ENCODE measurements at places on chromosomes 4 and X. TPM values are rescaled to one million over a fixed set of nuclear protein-coding genes. Genes with fewer than 3 reads are reported as not detected.

The GPRIN3 gene
- total RNA-seq: 2.4 TPM

The NAT8L gene
- total RNA-seq: not detected

The SMIM31 gene
- total RNA-seq: 0.25 TPM

The HSPA4L gene
- 8.1 TPM for total RNA-seq

The FAM9B gene
- not detected for total RNA-seq

The UGT2B7 gene
- 0.08 TPM for total RNA-seq

DNA sequence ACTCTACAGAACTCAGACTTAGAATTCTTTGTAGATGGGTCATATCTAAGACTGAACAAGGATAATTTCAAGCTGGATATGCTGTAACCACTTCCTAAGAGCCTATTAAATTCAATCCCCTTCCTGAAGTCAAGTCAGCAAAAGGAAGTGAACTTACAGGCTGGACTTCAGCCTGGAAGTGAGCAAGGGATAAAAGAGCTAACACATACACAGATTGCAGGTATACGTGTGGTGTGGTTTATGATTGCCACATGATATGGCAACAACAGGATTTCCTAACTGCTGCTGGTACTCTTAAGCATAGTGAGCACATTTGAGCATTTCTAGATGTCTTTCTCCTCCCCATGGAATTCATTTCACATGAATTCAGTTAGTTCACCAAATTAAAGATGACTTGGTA, 38.2 kb upstream of the UXT start:
- DNase-seq: no peak

- no peak for DNase-seq
These were observed 54.2 kb downstream of the AFAP1 start for GRCh38 chr4:7885216-7886006.

GRCh38 chr4:35836596-35836995, 407.7 kb downstream of the ARAP2 start:
- DNase-seq: no peak

- peak; percentile 50 for DNase-seq
These were observed 167.5 kb downstream of the CDS1 start for GRCh38 chr4:84750260-84750959.

DNA sequence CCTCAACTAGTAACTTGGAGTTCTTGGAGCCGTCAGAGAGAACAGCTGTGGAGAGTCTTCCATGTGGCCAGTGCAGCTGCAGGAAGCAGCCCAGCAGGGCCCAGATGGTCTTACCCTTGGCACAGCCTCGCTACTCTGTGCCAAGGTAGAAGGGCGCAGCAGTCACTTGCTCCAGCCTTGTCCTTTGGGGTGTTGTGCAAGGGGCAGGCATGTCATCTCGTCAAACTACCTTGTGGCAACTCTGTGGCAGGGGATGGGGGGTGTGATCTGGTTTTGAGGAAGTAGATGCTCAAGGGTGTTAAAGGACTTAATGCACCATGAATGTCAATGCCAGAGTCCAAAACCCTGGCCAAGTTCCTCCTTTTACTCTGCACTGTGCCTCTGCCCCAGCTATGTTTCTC, 34.2 kb upstream of the TBC1D14 start:
- no peak for DNase-seq

DNA sequence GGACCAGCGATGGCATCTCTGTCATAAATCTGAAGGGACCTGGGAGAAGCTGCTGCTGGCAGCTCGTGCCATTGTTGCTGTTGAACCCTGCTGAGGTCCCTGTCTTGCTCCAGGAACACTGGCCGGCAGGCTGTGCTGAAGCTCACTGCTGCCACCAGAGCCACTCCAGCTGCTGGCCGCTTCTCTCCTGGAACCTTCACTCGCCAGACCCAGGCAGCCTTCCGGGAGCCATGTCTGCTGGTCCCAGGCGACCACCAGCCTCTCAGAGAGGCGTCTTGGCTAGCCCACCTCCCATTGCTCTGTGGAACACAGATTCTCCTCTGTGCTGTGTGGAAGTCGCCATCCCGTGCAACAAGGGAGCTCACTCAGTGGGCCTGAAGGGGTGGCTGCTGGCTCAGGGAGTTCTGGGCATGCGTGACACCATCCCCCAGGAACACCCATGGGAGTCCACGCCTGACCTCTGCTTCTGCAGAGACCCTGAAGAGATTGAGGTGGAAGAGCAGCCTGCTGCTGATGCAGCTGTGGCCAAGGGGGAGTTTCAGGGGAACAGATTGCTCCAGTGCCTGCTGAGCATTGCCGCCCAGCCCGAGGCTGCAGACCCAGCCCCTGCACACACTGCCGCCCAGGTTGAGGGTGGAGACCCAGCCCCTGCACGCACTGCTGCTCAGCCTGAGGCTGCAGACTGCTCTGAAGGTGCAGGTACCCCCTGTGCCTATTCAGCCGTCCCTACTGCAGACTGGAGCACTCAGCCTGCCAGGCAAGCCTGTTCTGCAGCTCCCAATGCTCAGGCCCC, 33.1 kb upstream of the CYP4V2 start:
- DNase-seq: no peak

- DNase-seq: no peak
These were observed 592.0 kb upstream of the GALNTL6 start for GRCh38 chr4:171221181-171221580.

DNA sequence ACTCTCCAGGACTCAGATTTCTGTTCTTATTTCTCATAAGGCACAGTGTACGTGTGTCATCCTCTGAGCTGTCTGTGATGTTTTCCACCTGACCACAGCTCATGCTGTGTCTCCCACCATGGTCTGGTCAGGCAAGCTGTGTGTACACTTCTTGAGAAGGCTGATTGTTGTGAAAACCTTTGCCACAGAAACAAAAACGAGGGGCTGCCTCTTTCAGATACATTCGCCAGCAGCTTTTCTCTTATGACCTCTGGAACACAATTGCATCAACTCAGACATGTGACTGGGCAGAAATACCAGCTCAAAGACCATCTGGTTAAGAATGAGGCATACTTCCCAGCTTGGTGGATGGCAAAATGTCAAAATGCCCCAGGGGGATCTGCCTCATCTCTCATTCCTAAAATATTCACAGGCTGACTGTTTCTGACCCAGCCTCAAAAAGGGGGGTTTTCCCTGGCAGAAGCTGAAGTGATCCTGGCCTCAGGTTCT, 46.1 kb downstream of the PGRMC2 start:
- no peak for DNase-seq

DNA sequence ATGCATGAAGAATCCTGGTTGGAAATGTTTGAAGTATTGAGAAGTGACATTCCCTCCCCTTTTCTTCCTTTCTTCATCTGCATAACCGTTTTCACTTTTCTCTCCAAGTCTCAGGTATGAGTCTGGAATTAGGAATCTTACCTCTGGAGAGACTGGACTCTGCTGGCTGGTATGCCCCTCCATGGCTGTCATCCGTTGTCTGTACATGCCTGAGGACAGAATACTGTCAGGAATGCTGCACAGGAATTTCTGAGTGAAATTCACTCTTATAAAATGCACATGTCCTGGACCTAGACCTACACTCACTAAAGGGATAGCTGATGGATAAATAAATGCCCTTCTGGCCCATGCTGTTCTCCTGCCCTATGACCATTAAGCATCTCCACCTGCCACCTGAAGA, 179.5 kb downstream of the MSN start:
- no peak for DNase-seq

DNA sequence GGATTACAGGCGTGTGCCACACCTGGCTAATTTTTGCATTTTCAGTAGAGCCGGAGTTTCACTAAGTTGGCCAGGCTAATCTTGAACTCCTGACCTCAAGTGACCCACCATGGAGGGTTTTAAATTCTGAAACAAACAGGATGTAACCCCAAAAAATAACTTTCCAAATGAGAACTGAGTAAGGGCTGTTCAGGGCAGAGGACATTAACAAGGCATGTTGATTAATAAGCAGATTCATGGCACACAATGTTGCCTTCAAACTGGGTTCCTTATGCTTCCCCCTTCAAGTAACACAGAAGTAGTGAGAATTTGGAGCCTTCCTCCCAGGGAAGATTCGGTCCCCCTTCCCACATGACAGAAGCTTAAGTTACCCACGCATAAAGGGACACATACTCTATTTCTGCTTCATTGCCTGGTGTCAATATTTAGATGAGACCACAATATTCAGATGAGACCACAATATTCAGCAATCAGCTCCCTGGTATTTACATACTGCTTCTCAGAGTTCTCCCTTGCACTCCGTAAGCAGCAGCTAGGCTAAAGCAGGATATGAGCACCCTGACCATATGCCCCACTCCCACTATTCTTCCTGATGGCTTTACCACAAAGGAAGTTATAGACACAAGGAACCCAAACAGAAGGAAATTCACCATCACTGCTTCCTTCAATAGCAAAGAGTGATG, 21.4 kb downstream of the GRSF1 start:
- no peak for DNase-seq

DNA sequence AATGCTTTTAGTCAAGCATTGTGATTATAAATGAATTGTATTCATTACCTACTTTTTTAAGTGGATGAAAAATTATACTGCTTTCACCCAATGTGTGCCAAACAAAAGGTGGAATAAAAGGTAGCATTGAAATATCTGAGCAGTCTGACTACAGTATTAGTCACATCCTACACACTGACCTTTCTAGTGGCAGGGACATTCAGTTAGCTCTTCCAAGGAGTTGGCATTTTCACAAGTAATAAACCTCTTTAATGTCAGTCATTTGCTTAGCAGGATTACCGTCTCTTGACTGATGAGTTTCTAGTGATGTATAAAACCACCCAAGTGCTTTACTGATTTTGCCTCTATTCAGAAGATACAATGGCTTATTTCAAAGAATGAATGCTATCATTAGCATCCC, 687.9 kb downstream of the ARAP2 start:
- no peak for DNase-seq

DNA sequence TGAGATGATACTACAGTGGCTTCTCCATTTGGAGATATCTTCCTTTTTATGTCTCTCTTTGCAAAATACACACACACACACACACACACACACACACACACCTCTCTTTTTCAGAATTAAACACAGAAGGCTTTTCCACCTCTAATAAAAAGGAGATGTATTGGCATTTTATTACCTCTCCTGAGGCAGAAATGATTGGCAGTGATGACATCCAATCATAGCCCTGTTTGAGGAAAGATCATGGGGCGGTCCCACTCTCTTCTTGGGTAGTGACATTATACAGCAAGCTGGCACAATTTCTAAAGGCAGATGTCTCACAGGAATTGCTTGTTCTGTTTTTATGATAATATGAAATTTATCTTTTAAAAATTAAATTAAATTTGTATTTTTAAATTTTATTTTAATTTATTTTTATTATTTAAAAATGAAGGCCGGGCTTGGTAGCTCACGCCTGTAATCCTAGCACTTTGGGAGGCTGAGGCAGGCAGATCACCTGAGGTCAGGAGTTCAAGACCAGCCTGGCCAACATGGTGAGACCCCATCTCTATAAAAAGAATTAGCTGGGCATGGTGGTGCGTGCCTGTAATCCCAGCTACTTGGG, 15.6 kb downstream of the CHRNA9 start:
- no peak for DNase-seq

GRCh38 chrX:66130469-66130868, 33.6 kb upstream of the HEPH start:
- no peak for DNase-seq

DNA sequence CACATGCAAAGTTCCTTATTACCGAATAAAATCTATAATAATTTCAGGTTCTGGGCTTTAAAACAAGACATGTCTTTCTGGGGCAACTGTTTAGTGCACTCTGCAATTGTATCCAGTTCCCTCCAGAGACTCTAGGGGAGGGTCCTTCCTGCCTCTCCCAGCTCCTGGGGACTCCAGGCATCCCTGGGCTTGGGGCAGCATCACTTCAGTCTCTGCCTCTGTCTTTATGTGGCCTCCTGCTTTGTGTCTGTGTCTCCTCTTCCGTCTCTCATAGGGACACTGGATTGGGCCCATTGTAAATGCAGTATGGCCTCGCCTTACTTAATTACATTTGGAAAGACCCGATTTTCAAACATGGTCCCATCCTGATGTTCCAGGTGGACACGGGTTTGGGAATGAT, 10.9 kb upstream of the ASMTL start:
- no peak for DNase-seq

- DNase-seq: no peak
These were observed 30.2 kb downstream of the CPLX1 start for GRCh38 chr4:795726-796119.

DNA sequence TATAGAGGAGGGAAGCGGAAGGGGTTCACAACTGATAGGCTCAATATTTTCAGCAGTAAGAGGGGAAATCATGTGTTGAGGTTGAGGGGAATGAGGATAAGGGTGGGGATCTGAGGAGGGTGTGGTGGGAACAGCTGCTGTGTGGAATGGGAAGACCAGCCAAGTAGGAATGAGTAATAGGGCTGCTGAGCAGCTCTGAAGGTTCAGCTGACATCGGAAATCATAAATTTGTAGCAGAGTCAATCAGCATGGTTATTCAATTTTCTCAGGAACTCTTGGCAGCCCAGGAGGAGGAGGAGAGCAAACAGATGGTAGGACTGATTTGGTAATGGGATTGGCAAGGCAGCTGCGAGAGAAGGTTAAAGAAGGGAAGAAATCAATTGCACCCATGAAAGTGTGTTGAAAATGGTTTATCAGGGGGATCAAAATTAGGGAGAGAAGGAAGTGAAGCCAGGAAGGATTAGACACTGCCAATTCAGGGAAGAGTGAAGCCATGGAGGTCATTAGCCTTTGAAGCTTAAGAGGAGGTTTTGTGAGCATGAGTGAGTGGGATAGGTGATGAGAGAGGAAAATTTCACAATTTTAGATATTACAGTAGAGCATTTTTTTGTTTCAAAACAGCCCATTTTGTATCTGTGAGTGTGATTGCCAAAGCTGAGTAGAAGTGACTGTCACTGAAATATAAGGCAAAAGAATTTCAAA, 82.6 kb downstream of the PCDH7 start:
- DNase-seq: no peak

DNA sequence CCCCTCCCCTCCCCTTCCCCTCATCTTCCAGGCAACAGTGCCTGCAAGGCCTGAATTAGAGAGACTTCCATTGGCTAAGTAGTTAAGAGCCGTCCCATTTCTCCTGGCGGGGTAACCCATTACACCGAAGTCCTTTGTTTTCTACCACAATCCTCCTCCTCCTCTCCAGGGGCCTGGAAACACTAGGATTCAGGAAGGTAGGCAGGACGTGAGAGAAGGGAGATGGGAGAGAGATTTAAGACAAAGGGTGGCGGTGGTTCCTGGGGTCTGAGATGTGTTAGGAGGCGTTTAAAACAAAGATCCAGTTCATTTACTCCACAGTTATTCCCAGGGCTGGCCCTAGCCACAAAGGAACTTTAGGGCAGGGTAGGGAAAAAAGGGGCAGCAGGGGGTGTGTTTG, 28.0 kb downstream of the NYX start:
- DNase-seq: no peak
